Ecto neural progenitor cell (in vitro differentiated cells): ENCODE measurements at places on chromosomes 11 and 22.

GRCh38 chr11:120603071-120603470, 91.5 kb downstream of the GRIK4 start:
- no peak for DNase-seq

GRCh38 chr11:133987171-133987570, 30.4 kb upstream of the IGSF9B start:
- DNase-seq, result no peak

DNA sequence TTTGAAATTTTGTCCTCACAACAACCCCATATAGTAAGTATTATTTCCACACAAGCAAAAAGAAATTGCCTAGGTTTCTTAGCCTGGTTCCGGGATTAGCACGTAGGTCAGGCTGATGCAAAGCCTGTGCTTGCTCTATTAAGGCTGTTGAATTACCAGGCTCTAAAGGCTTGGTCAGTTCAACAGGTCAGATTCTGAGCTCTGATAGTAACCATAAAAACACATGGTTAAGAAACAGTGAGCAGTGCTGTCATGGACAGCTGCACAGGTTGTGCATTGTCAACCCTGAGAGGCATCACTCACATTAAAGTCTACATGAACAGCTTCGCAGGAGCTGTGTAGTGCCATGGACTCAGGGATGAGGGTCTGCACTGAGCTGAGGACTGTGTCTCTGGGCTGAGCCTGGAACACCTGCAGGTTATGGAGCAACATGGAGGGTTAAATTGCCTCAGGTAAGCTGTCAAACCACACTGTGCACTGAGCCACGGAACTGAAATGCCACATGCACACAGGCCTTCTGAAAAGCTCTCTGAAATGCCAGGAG, 98.0 kb downstream of the PIWIL4 start:
- DNase-seq, result no peak

DNA sequence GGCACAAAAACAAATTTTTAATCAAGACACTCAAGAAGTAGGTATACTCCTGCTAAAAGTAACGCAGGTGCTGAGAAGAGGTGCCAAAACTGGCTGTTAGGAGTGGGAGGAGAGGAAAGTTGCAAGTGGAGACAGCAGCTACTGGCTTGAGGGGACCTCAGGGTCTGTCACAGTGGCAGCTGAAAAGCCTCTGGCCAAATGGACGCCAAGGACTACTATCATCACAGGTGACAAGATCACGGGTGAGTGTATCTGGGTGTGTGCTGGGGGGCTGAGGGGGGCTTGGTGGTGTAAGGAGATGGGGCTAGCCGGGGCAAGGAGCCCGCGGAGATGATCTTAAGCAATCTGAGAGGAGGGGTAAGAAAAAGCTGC, 687 bp downstream of the ZNF202 start:
- DNase-seq, result no peak

GRCh38 chr22:44218071-44218470, 37.3 kb downstream of the PARVG start:
- no peak for DNase-seq

DNA sequence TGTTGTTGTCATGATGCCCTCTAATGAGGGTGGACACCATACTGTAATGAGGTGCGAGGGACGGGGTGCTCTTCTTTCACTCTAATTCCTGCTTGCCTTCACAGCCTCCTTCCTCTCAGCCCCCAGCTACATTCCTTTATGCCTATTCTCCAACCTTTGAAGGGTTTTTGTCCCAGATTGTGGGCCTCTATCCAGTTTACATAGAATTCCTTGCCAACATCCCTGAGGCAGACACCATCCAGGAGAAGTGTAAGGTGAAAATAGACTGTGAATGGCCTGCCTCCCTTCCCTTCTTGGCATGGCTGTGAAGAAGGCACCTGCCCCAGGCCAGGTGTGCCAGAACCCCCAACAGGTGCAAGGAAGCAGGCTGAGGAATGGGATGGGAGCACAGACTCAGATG, 122.3 kb downstream of the CHST1 start:
- no peak for DNase-seq

DNA sequence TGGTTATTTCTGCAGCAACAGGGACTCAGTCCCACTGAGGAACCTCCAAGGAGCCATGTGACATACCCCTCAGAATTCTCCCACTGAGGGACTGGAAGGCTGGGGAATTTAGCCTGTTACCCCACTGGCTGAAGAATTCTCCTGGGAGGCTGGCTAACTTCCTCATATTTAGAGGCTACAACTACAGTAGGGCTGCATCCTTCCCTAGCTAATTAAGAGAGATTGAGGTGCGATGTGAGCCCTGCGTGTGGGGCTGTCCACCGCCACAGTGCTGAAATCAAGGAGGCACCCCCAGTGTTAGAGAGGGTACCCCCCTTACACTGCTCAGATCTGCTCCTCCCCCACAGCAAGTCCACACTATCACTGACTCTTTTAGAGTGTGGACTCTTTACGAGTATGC, 21.1 kb downstream of the EIF3F start:
- DNase-seq, result peak; percentile 23

- DNase-seq, result no peak
Observed at GRCh38 chr11:75716659-75717058, 979 bp upstream of the MOGAT2 start.

GRCh38 chr11:86245369-86246292, 1.1 kb downstream of the EED start:
- peak; percentile 54 for DNase-seq
